ENCODE measurements at places on chromosomes 6 and 20.

DNA sequence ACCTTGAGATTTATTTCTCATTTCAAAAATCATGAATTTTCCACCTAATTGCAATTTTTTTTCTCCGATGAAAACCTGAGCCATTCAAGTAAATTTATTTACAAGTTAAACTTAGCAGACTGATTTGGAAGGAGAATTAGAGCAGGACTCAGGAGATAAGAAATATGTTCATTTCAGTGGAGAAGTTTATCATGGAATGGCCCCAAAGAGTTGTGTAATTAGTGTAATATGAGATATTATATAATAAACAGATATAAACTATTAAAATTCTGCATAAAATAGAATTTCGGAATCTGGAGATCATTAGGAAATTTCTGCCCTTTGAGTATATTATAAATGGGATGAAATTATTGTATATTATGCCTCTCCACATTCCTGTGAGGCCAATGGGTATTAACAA lies 596.8 kb downstream of the QKI start:
- DNase-seq = no peak

GRCh38 chr6:41457303-41457670 lies 88.9 kb upstream of the FOXP4 start:
- DNase-seq = no peak

DNA sequence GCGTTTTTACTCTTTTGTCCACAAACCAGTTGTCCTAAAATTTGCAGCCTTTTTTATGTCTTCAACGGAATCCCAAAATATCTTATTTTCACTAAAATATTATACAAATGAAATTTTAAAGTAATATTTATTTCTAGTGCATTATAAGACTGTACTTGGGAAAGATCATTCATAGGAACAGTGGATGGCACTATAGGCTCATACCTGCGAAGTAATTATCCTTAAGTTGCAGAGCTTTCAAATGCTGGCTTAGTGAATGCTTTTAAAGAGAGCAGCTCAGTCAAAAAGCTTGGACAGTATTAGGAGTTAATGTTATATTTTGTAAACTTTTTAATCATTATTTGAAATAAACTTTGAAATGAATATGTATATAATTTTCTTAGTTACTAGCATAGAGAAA lies 254.9 kb downstream of the CDKAL1 start:
- DNase-seq = no peak

- DNase-seq = no peak
These were observed 180.0 kb upstream of the RREB1 start for GRCh38 chr6:6927521-6928361.

GRCh38 chr6:19322691-19323485 lies 514.3 kb upstream of the ID4 start:
- DNase-seq = no peak

Measured in NCI-H446 (cell line).